Activated gamma-delta T cell (primary cell): ENCODE measurements at places on chromosomes 4 and X.

- no peak for DNase-seq
These were observed 2.2 kb upstream of the FMR1NB start for GRCh38 chrX:147978931-147979330.

GRCh38 chr4:156553659-156554058 lies 417.9 kb downstream of the PDGFC start:
- DNase-seq: no peak

- DNase-seq: no peak
These were observed 493 bp downstream of the TCEAL5 start for GRCh38 chrX:103275947-103276567.

DNA sequence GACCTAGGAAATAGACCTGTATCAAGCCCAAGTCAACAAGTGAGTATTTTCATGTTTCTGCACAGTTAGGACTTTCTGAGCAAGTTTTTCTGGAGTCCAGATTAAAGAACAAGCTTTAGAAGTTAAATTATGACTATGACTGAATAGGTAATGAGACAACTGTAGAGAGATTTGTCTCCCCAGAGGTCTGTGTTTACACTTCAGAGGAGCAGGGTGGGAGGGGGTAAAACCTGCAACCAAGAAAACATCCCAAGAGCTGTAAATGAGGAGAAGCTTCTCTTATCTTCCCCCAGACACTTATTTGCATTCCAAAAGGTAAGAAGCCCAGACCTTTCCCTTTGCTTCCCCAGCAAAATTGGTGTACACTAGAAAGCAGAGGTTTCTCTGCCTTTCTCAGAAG lies 22.1 kb upstream of the CEP135 start:
- DNase-seq: no peak

DNA sequence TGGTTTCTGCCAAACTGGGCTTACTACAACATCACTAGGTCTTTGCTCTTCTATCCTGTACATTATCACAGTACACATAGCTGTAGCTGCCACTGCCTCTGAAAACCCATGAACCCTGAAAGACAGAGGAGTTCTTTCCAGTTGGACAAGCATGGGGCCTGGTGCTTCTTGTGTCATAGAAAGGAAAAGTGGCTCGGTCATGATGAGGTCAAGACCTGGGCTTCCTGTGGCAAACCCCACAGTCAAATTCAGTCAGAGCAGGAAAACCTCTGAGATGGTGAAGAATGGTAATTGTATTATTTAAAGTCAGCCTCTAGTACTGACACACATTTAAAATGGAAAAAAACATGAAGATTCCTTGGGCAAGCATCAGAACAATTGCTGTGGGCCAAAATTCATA lies 133.3 kb upstream of the PRPS2 start:
- no peak for DNase-seq

GRCh38 chr4:74190919-74191397 lies 33.0 kb downstream of the MTHFD2L start:
- DNase-seq: no peak

GRCh38 chr4:78038704-78039103 lies 18.4 kb upstream of the FRAS1 start:
- no peak for DNase-seq

GRCh38 chrX:139811942-139812629 lies 104.1 kb upstream of the MCF2 start:
- DNase-seq: no peak

GRCh38 chr4:26130841-26131432 lies 189.9 kb upstream of the RBPJ start:
- no peak for DNase-seq

- DNase-seq: no peak
These were observed 39.7 kb downstream of the CLDN2 start for GRCh38 chrX:106959901-106960300.

- DNase-seq: no peak
These were observed 167.9 kb upstream of the ZFP42 start for GRCh38 chr4:187827631-187828030.

GRCh38 chr4:165751882-165752281 lies 121.2 kb upstream of the TLL1 start:
- no peak for DNase-seq

DNA sequence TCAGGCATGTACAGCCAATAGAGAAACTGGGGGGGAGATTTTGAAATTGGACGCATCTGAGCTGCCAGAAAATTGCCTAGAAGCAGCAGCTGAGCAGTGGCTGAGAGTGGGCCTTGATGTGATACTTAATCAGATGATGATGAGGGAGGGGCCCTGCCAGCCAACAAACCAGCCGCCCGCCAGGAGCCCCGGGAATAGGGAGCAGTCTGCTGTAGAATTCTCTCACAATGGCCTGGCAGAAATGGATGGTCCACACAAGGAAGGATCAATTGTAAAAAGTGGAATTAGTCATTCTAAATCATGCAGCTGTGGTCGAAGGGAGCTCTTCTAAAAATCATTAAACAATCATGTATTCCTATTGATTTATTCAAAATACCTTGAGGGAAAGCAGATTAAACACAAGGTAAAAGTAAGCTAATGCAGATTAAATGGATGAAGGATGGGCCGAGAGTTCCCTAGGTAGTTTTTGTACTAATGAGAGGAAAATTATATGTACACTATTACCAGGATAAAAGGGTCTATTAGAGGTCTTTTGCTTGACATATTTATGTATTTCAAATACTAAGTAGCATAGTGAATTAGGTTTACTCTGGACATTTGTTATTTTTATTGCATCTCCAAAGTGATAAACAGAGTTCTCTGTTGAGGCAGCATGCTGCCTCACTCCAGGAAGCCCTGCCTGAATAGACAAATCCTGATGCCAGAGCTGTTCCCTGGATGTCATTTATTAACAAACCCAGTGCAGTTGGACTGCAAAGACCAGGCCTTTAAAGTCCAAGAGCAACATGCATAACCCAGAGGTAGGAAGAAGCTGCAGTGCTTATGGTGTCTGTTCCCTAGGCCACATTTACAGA lies 91.3 kb downstream of the NKX6-1 start:
- no peak for DNase-seq

GRCh38 chrX:73977542-73978169 lies 326.3 kb upstream of the ZCCHC13 start:
- DNase-seq: no peak

DNA sequence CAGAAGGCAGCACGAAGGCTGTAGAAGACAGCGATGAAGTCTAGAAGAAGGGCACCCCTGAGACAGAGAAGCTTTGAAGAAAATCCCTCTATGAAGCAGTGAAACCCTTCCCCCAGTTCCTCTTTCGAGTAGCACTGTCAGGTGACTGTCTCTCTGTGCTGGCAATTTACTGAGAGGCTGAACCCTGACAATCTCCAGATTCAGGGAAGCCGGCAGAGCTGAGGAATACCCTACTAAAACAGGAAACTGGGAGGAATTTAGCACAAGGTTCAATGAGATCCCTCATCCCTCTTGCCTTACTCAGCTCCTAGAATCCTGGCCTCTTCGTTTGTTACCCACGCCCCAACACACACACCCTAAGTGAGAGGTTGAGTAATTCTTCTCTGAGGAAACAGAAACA lies 239.7 kb upstream of the NOCT start:
- no peak for DNase-seq

- DNase-seq: no peak
These were observed 66.3 kb downstream of the PPP3CA start for GRCh38 chr4:101280866-101281600.

GRCh38 chr4:78612398-78613178 lies 61.0 kb downstream of the ANXA3 start:
- DNase-seq: no peak

GRCh38 chrX:136933611-136934145 lies 53.2 kb upstream of the RBMX start:
- no peak for DNase-seq

DNA sequence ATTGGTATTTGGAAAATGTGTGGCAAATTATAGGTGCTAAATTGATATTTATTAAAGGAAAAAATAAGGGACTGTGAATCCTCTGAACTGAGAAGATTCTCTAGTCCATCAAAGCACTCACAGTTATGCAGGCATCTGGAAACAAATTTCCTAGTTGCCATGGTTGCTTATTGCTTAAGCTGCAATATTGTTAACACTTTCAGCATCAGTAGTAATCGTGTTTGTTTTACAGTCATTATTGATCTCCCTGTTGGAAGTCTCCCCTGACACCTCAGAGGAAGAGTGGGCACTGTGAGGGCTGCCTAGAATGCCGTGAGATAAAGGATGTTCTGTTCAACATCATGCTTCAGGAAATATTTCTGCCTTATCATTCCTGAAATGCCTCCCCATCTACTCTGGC lies 2004.3 kb upstream of the ADGRL3 start:
- no peak for DNase-seq

DNA sequence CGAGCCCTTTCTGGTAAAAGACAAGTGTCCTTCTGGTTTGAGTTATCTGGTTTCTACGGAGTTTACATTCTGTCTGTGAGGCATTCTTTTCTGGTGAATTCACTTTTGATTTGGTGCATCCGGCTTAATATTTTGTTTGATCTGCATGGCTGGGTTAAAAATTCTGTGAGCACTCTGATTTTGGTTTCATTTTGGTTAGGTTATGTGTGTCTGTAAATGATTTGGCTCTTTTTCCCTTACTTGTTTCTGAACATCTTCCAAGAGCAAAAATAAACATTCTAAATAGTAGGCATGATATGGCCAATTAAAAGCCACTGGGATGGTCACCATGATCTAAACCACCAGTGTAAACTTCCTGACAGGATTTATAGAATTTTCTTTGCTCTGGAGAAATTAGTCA lies 85.7 kb upstream of the PTPN13 start:
- no peak for DNase-seq
